ENCODE measurements at places on chromosomes 5 and 9. TPM values are rescaled to one million over a fixed set of nuclear protein-coding genes. Genes with fewer than 3 reads are reported as not detected.

Gene MEGF10
- total RNA-seq = 0.23 TPM

Gene STING1
- 66.5 TPM for total RNA-seq

DNA sequence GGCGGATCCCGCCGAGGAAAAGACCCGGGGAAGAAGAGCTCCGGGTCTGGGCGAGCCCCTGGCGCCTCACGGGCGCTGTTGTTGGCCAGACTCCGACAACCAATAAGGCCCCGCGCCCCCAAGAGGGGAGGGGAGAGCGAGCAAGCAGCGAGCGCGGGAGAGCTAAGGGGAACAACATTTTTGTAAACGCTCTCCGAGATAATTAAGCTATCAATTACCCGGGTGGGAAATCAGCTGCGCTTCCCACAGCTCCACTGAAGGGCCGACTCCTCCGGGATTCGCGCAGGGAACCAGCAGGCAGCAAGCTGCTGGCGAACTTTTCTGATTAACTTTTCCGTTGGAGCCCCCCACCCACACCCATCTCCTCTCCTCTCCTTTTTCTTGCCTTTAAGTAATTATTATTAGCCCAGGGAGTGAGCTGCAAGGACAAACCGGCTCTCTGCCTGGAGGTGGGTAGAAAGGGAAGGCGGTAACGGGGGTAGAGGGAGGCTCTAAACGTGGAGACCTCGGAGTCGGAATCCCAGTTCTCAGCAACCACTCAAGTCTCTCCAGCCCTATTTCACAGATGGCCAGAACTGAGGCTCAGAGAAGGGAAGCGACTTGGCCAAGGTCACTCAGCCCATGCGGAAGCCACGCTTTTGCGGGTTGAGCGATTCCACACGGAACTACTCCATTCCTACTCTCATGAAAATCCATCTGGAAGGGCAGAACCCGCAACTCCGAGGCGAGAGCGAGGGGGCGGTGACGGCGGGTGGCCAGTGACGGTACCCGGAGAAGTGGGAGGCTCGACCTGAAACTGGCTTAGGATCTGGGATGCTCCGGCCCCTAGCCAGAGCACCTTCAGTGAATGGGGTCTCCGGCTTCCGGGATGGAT, 1.3 kb downstream of the ASTN2 start:
- peak overlapping the region; percentile 46 for H3K4me3 ChIP-seq
- no peaks in the 10 kb centered on the region for H3K36me3 ChIP-seq
- H3K27ac ChIP-seq = no peak overlapping the region
- DNase-seq = no peak
- peaks cover 77% of the 10 kb centered on the region for H3K27me3 ChIP-seq
- peaks cover 22% of the 10 kb centered on the region for H3K4me1 ChIP-seq

DNA sequence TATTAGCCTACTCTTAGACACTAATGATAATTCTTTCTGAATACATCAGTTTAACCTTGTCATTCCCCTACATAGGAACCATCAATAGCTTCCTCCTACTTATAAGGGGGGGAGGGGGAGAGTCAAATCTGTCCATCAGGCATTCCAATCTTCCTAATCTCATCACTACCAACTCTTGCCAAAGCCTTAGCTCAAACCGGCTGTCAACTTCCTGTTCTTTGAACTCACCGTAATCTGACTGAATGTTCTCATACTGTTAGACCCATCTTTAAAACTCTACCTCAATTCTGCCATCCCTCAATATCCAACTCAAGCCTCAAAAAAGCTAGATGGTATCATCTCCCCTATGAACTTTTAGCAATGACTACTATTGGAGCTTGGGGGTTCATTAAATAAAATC, 41.9 kb upstream of the RNF38 start:
- no peaks in the 10 kb centered on the region for H3K27me3 ChIP-seq
- no peak for DNase-seq
- no peaks in the 10 kb centered on the region for H3K36me3 ChIP-seq
- no peak overlapping the region for H3K27ac ChIP-seq
- peaks cover 28% of the 10 kb centered on the region for H3K4me1 ChIP-seq

DNA sequence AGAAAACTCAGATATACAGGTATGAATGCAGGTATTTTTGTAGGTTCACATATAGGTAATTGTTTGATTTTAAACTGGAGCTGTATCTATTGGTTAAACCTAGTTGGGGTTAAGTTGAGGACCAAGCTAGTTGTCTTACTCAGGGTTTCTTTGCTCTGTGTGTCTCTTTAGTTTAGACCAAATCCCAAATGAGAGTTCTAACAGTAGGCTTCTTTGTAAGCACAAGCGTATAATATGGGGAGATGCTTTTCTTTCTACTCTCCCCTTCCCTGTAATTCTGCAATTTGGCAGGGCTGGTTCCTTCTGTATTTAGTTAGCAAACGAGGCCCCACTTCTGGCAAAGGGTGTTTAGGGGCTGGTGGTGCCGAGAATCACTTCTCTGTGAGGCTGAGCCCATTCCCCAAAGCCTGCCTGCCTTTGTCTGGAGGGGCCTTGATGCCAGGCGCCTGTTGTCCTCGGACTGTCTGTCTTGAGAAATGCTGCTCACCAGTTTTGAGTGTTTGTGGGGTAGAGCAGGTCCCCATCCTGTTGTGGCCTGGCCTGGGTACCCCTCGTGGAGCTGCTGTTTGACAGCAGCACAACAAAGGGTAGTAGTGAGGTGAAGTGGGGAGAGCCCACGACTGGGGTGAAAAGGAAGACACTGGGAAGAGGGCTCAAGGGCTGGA, 259.3 kb downstream of the FANCC start:
- peak overlapping the region; percentile 33 for H3K4me3 ChIP-seq
- no peak for DNase-seq
- H3K36me3 ChIP-seq = peaks cover 17% of the 10 kb centered on the region

- H3K4me3 ChIP-seq = no peak overlapping the region
- no peak for DNase-seq
- H3K27me3 ChIP-seq = peaks cover 18% of the 10 kb centered on the region
- no peaks in the 10 kb centered on the region for H3K4me1 ChIP-seq
Measured at GRCh38 chr5:854217-854616, 3.4 kb upstream of the ZDHHC11 start.

DNA sequence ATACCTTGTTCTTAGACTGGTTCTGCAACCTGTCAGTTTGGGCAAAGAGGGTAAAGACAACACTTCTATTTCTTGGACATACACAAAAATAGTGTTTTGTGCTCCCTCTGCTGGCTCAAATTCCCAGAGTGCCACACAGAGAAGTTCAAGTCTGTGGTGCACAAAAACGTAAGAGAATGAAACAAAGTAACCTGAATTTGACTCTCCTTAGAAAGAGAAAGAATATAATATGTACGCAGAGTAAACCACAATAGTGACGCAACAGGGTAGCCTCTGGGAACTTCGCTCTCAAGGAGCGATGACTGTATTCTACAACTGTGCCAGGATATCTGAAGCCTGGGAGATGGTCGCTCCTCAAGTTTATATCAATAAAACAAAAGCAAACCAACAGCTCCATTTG, 18.5 kb downstream of the DDX31 start:
- H3K27me3 ChIP-seq = no peaks in the 10 kb centered on the region
- H3K4me3 ChIP-seq = no peak overlapping the region
- DNase-seq = no peak
- no peaks in the 10 kb centered on the region for H3K4me1 ChIP-seq
